GM04504 (cell line): ENCODE measurements at places on chromosomes 16 and 17.

GRCh38 chr16:49876716-49877129, 20.8 kb upstream of the ZNF423 start:
- no peak for DNase-seq

GRCh38 chr16:51753467-51754127, 602.5 kb upstream of the SALL1 start:
- no peak for DNase-seq

DNA sequence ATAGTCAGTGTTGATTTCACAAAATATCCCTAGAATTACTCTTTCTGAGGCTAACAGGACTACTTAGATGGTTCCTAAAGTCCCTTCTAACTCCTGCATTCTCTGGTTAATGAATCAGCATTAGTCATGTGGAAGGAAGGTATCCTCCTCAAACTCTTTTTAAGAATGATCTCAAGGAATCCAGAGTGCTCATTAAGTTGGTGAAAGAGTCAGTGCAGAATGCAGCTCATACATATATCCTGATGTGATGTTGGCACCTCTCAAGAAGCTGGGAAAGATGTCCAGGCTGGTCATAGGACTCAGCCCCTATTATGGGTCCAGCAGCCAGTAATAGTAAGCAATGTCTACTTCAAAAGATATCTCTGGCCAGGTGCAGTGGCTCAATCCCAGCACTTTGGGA, 65.5 kb downstream of the PIGL start:
- peak; percentile 66 for DNase-seq

- DNase-seq: no peak
Measured at GRCh38 chr17:64212122-64212521, 50.9 kb downstream of the TEX2 start.

DNA sequence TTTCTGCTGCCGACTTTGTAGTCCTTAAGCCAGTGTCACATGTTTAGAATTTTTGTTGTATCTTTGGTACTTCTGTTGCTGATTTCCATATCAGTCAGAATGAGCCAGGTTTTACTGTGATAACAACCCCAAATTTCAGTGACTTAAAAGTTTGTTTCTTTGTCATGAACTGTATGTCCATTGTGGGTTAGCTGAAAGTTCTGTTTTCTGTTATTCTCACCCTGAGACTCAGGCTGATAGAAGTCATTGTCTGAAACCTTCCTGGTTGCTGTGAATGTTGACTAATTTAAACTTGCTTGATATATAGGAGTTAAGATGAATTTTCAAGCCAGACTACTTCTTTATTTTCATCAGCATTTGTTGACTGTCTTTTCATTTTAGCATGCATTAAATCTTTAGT, 68.8 kb downstream of the MRTFB start:
- DNase-seq: no peak

DNA sequence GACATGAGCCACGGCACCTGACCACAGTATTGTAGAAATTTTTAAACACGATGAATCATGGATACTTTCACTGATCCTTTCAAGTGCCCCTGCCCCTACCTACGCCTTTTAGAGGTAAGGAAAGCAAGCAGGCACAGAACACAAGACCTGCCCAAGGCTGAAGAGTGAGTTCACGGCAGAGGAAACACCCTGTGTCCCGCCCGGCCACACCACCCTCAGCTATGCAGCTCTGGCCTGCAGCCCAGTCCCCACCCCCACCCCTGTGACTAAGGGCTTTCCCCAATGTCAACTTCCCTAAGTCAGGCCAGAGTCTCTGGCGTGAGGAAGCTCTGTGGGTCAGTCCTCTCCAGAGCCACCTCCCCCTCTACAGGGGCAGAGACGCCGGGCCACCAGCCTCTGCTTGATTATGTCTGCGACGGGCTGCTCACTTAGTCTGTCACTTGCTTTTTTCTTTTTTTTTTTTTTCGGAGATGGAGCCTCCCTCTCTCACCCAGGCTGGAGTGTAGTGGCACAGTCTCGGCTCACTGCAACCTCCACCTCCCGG, 8.4 kb downstream of the SLC16A5 start:
- DNase-seq: peak; percentile 39

GRCh38 chr17:37494401-37494831, 4.7 kb downstream of the DUSP14 start:
- no peak for DNase-seq

GRCh38 chr17:236641-237405, 55.4 kb upstream of the DOC2B start:
- no peak for DNase-seq

GRCh38 chr16:12547608-12547922, 256.1 kb downstream of the CPPED1 start:
- no peak for DNase-seq

DNA sequence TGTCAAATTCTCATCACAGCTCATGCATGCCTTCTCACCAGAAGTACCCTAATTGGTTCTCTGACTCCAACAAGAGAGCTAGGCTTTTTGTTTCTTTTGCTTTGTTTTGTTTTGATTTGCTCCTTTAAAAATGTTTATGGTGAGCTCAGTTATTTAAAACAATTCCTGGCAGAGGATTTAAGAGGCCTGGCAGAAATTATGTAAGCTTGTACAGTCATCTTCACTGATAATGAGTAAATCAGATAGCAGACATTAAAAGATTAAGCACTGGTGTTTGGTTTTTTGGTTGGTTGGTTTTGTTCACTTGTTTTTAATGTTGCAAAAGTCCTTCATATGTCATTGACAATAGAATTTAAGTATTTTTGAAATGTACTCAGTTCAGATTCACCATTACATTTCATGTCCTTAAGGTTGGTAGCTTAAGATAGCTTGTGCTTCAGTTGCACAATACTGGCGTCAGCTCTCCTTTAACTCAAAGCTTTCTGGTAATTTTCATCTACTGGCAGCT, 378.9 kb downstream of the CDH13 start:
- no peak for DNase-seq

- no peak for DNase-seq
Measured at GRCh38 chr17:34884597-34884996, 76.7 kb downstream of the CCT6B start.

GRCh38 chr16:801584-802363, 1.2 kb upstream of the GNG13 start:
- DNase-seq: no peak

- no peak for DNase-seq
Measured at GRCh38 chr17:76573096-76573495, 12.6 kb downstream of the ST6GALNAC2 start.

- no peak for DNase-seq
Measured at GRCh38 chr17:18111330-18111971, 2.9 kb downstream of the MYO15A start.

GRCh38 chr17:21252796-21253645, at the start of gene NATD1:
Gene NATD1, minus strand, starts transcription at chr17:21253410. Its CDS starts 146 bp downstream, at chr17:21253264.
- DNase-seq: peak; percentile 46

DNA sequence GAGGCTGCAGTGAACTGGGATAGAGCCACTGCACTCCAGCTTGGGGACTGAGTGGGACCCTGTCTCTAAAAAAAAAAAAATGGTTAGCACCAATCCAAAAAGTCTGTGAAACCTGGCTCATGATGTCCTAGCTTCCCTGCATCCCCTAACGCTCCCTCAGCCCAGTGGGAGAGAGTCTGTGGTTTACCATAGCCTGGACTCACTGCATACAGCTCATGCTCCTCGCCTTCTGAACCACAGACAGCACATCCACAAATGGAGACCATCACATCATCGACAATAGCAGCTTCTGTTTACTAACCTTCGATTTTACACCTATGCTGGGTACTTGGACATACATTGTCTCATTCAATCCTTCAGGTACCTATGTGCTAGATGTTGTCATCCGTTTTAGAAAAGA, 43.6 kb downstream of the NLRC5 start:
- no peak for DNase-seq

GRCh38 chr16:10877472-10877946, 507 bp downstream of the CIITA start:
- no peak for DNase-seq

GRCh38 chr16:84672276-84673202, 24.2 kb downstream of the KLHL36 start:
- peak; percentile 34 for DNase-seq

- no peak for DNase-seq
Measured at GRCh38 chr17:75704963-75705875, 16.0 kb upstream of the ITGB4 start.

- DNase-seq: no peak
Measured at GRCh38 chr16:56625140-56625942, at the start of gene MT1E. Gene MT1E, plus strand, starts transcription at chr16:56625781. Its CDS starts 71 bp downstream, at chr16:56625852.

DNA sequence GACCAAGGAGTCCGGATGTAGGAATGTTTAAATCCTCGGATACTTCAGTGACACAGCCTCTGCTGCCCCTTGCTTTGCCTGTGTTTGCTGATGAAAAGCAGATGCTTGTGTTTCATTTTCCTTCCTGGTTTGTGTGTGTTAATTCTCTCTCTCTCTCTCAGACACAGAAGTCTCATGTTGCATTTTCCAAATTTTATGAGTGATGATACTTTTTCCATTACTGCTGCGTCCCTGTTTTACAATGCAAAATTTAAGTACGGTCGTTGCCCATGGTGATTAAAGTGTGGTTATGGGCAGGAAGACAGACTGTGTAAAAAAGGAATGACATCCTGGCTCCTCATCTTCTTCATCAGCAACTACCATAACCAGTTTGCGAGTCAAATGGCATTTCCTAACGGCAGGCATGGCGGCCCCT, 5.7 kb downstream of the RMI2 start:
- peak; percentile 81 for DNase-seq

GRCh38 chr17:56543280-56543679, 50.2 kb upstream of the NOG start:
- no peak for DNase-seq

GRCh38 chr17:75480281-75480680, 23.8 kb downstream of the TMEM94 start:
- no peak for DNase-seq

GRCh38 chr17:67125924-67126323, 81.6 kb downstream of the CACNG1 start:
- no peak for DNase-seq

GRCh38 chr17:67421869-67422273, 44.8 kb downstream of the PITPNC1 start:
- peak; percentile 86 for DNase-seq

DNA sequence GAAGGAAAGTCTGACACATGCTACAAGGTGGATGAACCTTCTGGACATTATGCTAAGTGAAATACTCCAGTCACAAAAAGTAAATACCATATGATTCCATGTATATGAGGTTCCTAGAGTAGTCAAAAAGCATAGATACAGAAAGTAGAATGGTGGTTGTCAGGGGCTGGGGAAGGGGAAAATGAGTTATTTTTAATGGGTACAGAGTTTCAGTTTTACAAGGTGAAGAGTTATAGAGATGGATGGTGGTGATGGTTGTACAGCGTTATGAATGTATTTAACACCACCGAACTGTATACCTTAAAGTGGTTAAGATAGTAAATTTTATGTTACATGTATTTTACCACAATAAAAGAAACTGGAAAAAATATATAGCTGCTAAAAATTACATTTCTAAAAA, 17.9 kb downstream of the RAD51D start:
- no peak for DNase-seq

GRCh38 chr16:15988268-15989013, 39.0 kb downstream of the ABCC1 start:
- no peak for DNase-seq

DNA sequence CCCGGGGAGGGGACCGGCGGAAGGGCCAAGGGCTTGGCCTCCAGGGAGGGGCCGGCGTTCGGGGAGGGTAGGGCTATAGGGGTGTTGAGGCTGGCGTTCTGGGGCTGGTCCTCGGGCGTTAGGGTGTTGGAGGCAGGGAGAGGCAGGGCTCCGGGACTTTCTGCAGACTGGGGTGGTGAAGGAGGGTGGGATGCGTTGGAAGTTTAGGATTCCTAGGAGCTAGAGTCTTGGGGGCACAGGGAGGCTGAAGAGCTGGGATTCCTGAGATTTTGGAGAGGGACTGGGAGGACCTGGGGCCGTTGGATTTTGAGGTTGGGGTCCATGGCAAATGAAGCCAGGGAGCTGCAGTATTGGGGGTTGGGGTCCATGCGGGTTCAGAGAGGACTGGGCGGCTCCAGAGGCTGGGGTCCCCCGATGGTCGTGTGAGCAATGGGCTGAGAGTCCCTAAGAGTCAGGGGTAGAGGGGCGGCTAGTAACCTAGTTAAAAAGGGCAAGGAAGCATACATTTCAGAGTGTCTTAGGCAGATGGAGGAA, 740 bp downstream of the NFATC2IP start:
- DNase-seq: no peak

DNA sequence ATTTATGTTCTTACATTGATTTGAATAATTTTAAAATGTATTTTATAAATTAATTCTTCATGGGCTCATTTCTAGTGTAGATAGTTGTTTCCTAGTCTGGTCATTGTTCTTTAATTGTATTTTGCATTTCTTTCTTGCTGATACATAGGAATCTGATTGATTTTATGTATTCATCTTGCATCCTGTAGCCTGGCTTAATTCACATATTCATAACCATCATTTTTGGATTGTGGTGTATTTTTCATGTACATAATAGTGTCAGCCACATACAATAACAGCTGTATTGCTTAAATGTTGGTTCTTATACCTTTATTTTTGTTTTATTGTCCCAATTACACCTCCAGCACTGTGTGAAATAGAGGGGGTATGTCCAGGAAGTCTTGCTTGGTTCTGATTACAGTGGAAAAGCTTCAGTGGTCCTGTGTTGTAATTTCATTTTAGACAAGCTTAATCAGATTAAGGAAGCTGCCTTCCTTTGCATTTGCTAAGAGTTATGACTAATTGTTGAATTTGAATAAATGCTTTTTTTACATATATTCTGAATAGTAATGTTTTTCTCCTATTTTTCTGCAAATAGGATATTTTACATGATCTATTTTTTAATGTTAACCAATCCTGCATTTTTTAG, 103.7 kb downstream of the USP22 start:
- DNase-seq: no peak

GRCh38 chr17:39365242-39365641, 36.2 kb downstream of the FBXL20 start:
- peak; percentile 45 for DNase-seq

GRCh38 chr17:50765454-50766221, 1.7 kb downstream of the ANKRD40CL start:
- no peak for DNase-seq

- DNase-seq: no peak
Measured at GRCh38 chr16:4780235-4780634, 7.9 kb downstream of the SEPTIN12 start.

- DNase-seq: no peak
Measured at GRCh38 chr16:30381291-30382041, 895 bp downstream of the SEPTIN1 start.

DNA sequence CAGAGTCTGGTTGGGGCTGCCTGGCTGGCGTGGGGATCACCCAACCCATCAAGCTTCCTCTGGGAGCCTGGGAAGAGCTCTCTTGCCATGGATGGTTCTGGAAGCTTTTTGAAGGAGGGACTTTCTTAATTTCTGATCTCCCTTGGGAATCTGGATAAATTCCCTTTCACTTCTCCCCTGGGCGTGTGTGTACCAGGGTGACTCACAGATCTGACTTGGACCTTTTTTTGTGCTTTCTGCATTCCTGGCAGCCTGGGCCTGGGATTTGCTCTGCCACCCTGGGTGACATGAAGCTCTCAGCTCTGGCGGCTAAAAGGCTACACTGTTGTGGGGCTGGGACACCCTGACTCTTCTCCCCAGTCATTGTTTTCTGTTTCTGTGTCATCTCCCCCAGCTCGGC, 70.1 kb downstream of the ABCC1 start:
- peak; percentile 45 for DNase-seq

- no peak for DNase-seq
Measured at GRCh38 chr17:5430413-5430999, 8.4 kb downstream of the C1QBP start.
